ENCODE measurements at places on chromosomes 7 and 10. TPM values are rescaled to one million over a fixed set of nuclear protein-coding genes. Genes with fewer than 3 reads are reported as not detected.

- no peak for DNase-seq
Observed at GRCh38 chr10:64257704-64258103, 736.5 kb downstream of the REEP3 start.

DNA sequence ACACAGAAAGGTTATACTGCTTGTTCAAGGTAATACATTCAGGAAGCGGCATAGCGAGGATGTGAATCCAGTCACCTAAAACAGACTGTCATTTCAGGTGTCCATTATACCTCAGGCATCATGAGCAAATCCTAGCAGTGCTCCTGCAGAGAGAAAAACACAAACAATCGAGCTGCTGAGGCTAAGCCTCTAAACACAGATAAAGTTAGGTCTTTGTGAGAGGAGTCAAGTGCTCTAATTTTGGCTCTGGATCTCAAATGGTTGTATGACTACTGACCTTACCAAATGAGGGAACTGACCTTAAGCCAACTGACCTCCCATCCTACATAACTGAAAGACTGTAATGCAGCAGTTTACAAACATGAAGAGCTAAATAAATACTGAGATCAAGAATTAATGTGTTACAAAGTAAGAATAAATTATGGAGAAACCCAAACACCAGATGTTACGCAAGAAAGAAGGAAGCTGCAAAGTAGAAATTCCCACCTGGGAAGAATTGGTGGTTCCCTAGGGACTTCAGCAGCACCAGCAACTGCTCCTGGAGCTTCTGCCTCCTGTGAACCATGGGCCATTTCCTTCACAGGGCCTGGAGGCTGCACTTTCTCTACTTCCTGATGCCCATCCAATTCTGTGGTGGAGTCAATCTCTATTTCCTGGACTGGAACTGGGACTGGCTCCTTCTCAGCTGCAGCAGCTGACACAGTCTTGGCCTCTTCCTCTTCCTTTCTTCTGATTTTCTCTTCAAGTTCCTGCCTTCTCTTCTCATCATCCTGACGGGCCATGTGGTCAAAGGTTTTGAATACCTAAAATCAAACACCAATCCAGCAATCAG, 5.8 kb downstream of the NUDCD3 start:
- no peak for DNase-seq

DNA sequence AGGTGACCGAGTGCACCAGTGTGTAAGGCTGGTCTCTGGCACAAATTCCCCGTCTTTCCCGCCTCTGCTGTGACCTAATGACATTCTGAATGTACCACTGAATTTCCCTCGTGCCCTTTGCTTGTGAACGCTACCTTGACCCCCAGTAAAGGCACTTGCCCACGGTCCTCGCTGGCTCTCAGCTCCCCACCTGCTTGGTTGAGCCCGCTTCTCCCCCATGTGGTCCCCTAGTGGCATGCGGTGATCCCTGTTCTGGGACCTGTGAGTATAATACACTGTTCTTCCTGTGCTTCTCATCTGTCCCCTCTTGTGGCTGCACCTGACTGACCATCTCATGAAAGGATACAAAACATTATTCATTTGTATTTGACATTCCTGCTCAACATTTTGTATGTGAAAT, 495.7 kb downstream of the INHBA start:
- DNase-seq, result no peak

- DNase-seq, result no peak
Observed at GRCh38 chr10:116141855-116142254, 131.2 kb downstream of the GFRA1 start.

GRCh38 chr7:30464231-30464671, 14.3 kb downstream of the NOD1 start:
- no peak for DNase-seq

DNA sequence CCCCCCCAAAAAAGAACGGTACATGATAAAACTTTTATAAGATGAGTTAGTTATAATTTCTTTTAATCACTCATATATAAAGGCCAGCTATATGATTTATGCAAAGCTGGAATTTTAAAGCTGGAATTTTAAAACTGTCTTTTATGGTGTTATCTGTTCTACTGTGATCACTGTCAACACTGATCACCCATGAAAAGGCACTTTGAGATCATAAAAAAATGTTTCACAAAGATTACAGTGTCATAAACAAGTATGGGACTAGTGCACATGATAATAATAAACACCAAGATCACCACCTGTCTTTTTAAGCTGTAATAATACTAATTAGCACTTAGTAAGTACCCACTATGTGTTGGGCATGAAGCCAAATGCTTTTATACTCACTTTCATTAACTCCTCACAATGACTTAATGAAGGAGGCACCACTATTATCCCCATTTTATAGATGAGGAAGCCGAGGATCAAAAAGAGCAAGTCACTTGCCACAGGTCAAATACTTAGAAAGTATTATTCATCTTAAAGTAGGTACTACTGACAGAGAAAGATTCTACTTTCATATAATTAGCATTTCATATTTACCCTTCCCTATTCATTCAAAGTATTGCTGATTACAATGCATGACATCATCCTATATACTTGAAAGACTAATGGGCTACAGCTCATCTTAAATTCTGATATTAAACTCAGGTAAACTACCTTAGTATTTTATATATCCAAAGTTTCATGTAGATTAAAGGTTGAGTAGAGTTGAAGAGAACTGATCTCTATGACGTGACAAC, 8.3 kb upstream of the RHOBTB1 start:
- DNase-seq, result no peak

GRCh38 chr10:60806921-60807320, 28.6 kb downstream of the CDK1 start:
- DNase-seq, result no peak

DNA sequence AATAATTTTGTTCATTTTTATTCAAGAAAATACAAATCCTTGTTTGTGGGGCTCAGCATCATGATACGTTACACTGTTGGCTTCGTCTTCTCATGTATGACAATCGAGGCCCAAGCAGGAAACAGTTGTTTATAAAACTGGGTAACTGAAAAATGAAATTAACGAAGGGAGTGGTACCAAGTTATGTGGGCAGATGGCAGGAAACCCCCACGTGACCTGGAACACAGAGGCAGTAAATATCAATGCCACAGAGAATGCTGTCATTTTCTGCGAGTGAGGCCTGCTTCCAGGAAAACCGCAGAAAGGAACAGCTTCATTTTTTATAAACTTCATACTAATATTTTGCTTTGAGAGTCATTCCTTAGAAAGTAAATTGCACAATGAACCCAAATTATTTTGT, 201.0 kb upstream of the ADARB2 start:
- DNase-seq, result no peak

GRCh38 chr10:73983096-73984047, 14.5 kb upstream of the VCL start:
- DNase-seq, result no peak

- DNase-seq, result no peak
Observed at GRCh38 chr7:131621652-131622051, 65.2 kb upstream of the PODXL start.

GRCh38 chr7:68542831-68543230, 1055.4 kb upstream of the AUTS2 start:
- no peak for DNase-seq

The MYH16 gene
- 0.05 TPM for polyA plus RNA-seq

The C7orf57 gene
- 2.6 TPM for polyA plus RNA-seq

The FZD8 gene
- 2.7 TPM for polyA plus RNA-seq

The PITRM1 gene
- 83.2 TPM for polyA plus RNA-seq

The ZC3HAV1L gene
- 25.9 TPM for polyA plus RNA-seq

The RHOBTB1 gene
- 55.4 TPM for polyA plus RNA-seq

The DRGX gene
- 0.06 TPM for polyA plus RNA-seq

The EMX2 gene
- polyA plus RNA-seq, result 0.38 TPM

Measured in right lung (tissue), 10 donors.